Spinal cord (tissue), 10 donors: ENCODE measurements at places on chromosomes 16 and 17.

GRCh38 chr16:727291-727977 lies 528 bp downstream of the HAGHL start:
- DNase-seq = peak; percentile 31

DNA sequence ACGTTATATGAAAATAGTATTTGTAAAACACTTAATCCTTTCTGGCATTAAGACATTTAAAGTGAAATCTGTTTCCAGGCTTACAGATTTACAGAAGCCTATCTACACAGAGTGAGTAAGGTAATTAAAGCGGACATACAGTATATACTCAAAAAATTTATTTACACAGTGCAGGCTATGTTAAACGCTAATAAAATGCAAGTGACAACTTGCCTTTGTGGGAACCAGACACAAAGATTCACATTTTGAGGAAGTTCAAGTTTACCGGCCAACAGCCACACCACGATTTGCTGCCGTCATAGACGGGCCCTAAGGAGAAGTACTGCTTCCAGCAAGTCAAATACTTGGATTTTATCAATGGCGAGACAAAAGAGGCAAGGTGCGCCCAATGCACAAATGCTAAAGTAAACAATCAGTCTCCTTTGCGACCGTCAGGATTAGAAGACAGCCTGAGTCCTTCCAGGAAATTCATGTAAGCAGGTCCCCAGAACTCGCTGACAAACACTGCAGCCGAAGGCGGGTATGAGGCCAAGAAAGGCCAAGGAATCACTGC lies 801 bp downstream of the VPS35 start:
- DNase-seq = peak; percentile 73

DNA sequence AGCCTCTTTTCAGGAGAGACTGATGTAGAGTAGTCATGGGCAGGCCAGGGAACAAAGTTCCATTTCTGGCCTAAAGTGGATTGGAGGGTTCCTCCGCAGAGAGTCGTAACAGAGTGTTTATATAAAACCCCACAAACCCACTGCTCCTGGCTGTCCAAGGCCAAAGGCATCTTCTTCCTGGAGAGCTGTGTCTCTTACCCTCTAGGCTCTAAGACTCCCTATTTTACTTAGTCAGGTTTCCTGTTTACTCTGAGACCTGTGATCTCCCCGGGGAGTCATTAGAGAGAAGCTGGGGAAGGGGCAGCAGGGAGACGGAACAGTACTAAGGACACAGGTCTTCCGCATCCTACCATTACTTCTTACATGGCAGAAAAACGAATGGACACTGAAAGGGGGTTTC lies 69.5 kb downstream of the HIC1 start:
- DNase-seq = no peak

DNA sequence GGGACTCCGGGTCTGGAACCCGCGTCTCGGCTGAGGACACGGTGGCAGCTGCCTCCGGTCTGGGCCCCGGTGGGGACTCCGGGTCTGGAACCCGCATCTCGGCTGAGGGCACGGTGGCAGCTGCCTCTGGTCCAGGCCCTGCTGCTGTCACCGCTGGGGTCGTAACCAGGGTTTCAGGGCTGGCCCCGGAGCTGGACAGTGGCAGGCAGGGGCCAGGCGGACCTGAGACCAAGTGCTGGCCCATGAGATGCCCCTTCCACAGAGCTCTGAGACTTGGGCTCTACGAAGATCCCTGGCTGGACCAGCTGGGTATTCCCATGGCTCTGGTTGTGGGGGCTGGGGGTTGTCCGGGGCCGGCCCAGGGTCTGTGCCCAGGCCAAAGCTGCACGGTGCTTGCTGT lies 3.8 kb downstream of the RPUSD1 start:
- no peak for DNase-seq

DNA sequence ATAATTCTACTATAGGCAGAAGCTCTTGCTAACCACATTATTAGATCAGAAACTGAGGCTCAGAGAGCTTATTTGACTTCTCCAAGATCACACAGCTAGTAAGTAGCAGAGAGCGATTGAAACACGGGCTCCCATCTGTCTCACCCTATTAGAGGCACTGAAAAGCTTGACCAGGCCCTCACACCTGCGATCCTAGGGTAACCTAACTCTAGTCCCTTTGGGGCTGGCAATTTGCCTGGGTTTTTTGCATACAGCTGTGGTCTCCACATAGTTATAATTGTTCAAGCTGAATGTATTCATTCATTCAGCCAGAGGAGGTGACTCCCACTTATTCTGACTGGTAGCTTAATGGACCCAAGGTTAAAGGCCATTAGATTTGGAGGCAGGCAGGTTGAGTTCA lies 121.2 kb downstream of the ANKFN1 start:
- no peak for DNase-seq

- DNase-seq = no peak
Observed at GRCh38 chr17:47278561-47278960, 24.9 kb downstream of the ITGB3 start.

- no peak for DNase-seq
Observed at GRCh38 chr16:75073545-75074303, 42.9 kb downstream of the LDHD start.

DNA sequence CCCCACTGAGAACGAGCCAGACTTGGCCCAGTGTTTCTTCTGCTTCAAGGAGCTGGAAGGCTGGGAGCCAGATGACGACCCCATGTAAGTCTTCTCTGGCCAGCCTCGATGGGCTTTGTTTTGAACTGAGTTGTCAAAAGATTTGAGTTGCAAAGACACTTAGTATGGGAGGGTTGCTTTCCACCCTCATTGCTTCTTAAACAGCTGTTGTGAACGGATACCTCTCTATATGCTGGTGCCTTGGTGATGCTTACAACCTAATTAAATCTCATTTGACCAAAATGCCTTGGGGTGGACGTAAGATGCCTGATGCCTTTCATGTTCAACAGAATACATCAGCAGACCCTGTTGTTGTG lies 631 bp downstream of the BIRC5 start:
- DNase-seq = no peak

DNA sequence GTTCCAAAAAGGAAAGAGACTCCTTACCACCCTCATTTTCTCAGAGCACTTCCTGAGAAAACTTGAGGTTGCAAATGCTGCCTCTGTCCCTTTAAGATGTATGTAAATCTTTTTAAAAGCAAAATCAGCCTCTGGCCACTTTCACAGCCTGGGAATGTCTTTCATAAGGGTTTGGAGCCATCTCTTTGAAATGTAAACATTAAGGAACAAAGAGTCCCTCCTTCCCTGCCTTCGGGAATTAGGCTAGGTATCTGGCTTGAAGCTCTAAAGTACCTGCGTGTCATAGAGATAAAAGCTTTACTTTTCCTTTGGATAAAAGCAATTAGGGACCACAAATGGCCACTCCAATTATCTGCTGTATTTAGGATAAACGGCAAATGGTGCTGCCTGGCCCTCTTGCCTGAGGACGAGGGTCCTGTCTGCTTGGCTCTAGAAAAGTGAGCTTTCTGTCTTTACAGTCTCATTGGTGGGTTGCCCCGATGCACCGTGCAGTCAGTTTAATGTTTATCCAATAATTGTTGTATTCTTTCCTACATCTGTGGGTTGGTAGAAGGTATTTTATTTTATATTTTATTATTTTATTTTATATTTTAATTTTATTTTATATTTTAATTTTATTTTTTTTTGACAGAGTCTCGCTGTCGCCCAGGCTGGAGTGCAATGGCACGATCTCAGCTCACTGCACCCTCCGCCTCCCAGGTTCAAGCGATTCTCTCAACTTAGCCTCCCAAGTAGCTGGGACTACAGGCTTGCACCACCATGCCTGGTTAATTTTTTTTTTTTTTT lies 23.9 kb downstream of the NLRC3 start:
- no peak for DNase-seq

GRCh38 chr17:51263006-51263405 lies 2.7 kb downstream of the UTP18 start:
- DNase-seq = no peak

GRCh38 chr16:1137604-1138003 lies 15.3 kb upstream of the CACNA1H start:
- no peak for DNase-seq

- DNase-seq = no peak
Observed at GRCh38 chr16:80433623-80434022, 107.2 kb upstream of the DYNLRB2 start.
